ENCODE measurements at places on chromosomes 13 and 19.

- DNase-seq, result no peak
Observed at GRCh38 chr19:31099515-31100205, 249.6 kb downstream of the TSHZ3 start.

GRCh38 chr13:57739543-57740190 lies 108.1 kb downstream of the PCDH17 start:
- no peak for DNase-seq

DNA sequence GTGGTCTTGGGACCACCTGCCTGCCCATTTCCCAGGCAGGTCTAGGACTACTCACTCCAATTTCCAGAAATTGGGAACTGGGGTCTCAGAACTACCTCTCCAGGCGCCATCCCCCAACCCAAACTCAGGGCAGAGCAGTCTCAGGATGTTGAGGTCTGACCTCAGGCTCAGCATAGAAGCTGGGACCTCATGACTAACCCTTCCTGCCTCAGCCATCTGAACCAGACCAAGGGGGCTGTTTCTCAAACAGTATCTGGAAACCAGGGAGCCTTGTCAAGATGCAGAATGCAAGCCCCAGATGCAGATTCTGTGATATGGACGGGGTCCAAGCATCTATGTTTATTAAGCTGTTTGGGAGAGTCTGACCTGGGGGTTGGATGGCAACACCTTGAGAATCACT lies 1.3 kb downstream of the FBXW9 start:
- no peak for DNase-seq

- peak; percentile 30 for DNase-seq
Observed at GRCh38 chr13:49669735-49670309, 21.5 kb downstream of the EBPL start.

- no peak for DNase-seq
Observed at GRCh38 chr13:109436055-109436622, 350.2 kb downstream of the IRS2 start.

DNA sequence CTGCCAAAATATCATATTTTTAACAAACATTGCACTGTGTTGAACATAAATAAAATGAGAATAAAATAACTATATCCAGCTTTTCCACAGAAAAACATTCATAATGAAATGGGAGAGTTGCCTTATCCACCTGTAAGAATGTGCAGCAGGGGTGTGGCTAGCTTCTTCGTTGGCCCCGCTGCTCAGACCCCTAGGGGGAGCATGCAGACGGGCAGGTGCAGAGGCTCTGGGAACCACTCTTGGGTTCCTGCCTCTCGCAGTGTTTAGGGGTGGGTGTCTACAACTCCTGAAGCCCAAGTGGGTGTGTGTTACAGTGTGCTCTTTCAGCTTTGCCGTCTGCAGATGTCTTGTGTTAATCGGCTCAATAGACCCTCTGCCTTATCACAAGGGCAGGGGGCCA lies 121.7 kb downstream of the SLITRK5 start:
- no peak for DNase-seq

GRCh38 chr13:34654203-34654602 lies 287.9 kb upstream of the NBEA start:
- DNase-seq, result no peak

DNA sequence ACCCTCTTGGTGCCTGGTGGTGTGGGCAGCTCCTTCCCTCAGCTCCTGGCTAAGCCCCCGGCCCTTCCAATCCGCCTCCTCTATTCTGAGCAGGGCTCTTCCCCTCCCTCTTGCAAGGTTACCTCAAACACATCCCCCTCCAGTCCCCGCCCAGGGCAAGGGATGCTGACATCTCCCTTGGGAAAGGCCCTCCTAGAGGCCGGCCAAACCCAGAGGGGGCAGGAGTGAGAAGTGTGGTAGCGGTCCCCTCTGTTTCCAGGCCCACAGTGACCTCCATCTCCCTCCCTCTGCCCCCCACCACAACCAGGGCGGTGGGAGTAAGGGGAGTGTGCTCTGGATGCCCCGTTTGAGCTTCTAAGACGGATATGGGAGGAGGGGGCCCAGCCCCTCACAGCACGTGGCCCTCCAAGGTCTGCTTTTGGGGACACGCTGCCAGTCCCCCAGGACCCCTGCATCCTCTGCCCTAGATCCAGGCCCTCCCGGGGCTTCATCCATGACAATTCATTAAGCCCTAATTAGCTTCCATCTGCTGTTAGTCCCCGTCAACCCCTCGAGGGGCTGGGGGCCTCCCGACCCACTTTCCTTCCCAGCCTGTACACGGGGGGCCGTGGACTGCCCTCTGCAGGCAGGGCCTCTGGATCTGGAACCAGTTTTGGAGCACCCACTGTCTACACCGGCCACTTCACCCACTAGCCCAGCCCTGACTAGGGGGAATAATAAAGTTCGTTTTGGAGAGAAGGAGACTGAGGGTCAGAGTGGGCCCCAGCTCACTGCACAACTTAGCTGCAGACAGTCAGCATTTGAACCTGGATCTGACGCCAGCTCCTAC lies 2.3 kb downstream of the LINGO3 start:
- no peak for DNase-seq

DNA sequence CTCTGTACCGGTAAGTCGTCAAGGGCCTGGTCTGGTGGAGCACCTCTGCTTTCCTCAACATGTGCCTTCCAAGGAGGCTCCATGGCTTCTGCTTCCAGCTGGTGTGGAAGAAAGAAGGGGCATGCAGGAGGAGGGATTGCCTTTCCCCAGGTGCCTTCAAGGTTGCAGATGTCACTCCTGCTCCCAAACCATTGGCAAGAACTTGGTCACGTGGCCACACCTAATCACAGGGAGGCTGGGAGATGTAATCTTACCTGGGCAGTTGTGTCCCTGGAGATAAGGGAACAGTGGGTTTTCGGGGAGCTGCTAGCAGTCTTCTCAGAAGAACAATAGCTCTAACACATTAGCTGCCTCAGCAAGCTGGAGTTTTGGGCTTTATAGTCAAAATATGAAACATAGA lies 9.7 kb upstream of the GPR18 start:
- no peak for DNase-seq

- peak; percentile 65 for DNase-seq
Observed at GRCh38 chr13:32426990-32427851, 709 bp downstream of the N4BP2L1 start.

GRCh38 chr13:70523622-70524021 lies 415.4 kb upstream of the KLHL1 start:
- no peak for DNase-seq

- no peak for DNase-seq
Observed at GRCh38 chr13:99757756-99758459, 213.7 kb downstream of the ZIC5 start.

GRCh38 chr19:46009530-46010510 lies 13.0 kb downstream of the PGLYRP1 start:
- DNase-seq, result peak; percentile 77

DNA sequence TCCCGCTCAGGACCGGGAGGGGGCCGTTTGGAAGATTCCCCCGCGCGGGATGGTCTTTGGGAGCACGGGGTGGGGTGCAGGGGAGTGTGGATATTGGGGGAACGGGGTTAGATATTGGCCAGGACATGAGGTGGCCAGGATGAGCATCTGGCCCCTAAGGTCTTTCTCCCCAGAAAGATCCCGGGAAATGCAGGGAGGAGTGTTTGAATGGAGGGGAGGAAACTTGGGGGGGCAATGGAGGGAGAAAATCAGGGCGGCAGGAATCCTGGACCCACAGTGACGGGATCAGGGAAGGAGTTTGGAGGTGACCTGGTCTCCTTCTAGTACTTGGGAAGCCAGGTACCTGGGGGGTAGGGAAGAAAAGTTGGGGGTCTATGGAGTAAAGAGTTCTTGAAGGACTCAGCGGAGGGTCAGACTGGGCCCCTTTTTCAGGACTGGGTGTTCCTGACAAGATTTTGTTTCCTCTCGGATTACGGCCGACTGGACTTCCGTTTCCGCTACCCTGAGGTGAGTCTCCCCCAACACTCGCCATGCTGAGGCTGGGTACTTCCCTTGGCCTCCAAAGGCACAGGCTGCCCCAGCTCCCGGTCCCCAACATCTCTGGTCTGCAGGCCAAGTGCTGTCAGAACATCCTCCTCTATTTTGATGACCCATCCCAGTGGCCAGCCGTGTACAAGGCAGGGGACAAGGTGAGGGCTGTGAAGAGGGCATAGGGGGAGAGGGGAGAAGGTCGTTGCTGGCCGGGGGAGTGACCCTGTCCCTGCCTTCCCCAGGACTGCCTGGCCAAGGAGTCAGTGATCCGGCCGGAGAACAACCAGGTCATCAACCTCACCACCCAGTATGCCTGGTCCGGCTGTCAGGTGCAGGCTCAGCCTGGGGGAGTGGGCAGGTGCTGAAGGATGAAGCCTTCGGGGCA lies 989 bp downstream of the TMEM145 start:
- no peak for DNase-seq

- no peak for DNase-seq
Observed at GRCh38 chr19:15330801-15331418, 1.4 kb downstream of the BRD4 start.

GRCh38 chr19:56976995-56977906 lies 136.7 kb upstream of the PEG3 start:
- no peak for DNase-seq

- no peak for DNase-seq
Observed at GRCh38 chr19:39065928-39066327, 18.2 kb upstream of the ACP7 start.

DNA sequence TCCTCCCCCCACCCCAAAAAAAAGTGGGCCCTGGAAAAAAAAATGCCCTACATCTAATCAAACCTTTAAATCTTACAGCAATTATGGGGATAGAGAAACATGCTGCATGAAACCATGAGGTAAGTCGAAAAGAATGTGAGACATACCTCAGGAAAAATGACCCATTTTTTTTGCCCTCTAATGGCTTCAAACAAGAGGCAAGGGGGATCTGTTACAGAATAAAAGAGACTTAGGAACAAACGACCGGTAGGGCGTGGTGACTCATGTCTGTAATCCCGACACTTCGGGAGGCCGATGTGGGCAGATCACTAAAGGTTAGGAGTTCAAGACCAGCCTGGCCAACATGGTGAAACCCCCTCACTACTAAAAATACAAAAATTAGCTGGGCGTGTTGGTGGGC lies 8.4 kb downstream of the RGL3 start:
- no peak for DNase-seq

GRCh38 chr13:78194904-78195639 lies 276.4 kb upstream of the EDNRB start:
- DNase-seq, result no peak

Measured in stimulated activated CD4-positive, alpha-beta T cell treated with anti-CD3 and anti-CD28 coated beads, Interleukin-2, amount 100 ng/mL, for 24 hours (primary cell).